ENCODE measurements at places on chromosomes 1 and 21.

DNA sequence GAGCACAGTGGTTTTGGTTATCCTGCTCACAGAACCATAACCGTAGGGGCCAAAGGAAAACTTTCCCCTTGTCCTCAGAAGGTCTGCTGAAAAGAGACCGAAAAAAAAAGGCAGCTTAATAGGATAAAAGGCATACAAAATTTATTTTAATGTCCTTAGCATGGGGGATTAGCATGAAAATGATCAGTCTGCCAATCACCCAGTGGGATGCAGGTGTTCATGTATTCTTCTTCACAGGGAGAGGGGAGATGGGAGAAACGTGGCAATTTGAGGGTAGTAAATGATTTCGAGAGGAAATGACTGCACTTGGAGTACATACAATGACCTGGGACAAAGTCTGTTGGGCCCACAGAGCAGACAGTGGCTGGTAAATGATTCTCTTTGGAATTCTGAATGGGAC lies 194.0 kb downstream of the AJAP1 start:
- DNase-seq, result no peak

GRCh38 chr1:38053416-38054091 lies 7.0 kb upstream of the POU3F1 start:
- no peak for DNase-seq

DNA sequence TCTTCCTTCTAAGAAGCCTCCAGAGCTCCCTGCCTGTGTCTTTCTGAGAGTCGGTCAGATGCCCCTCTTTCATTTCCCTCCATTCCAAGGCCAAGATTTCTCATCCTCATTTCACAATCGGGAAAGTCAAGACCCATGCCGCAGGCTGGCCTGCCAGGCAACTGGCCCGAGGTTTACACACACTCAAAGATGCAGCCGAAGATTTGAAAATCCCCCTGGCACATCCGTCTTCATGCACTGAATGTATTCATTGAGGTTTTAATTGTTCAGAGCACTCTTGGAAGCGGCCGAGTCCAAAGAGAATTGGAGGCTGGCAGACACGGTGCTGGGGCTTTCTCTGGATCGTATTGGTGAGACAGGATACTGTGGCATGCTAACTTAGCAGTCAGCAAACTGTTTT lies 29.1 kb upstream of the SRP9 start:
- DNase-seq, result no peak

DNA sequence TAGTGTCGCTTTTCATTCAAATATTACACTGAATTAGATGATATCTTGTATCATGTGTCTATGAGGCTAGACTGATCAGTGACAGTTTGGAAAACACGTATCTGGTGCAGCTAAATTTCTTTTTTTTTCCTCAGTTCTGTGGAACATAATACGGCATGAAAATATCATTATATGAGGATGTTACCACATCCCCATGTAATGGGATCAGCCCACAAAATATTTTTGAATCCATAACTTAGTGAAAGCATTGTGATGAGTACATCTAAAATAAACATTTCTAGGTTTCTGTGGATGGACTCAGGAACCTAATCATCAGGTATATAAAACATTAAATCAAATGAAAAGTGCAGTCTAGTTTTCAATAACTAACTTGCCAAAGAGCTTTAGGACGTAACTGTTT lies 356.3 kb downstream of the USP25 start:
- DNase-seq, result no peak

GRCh38 chr1:9375912-9376311 lies 83.2 kb downstream of the SPSB1 start:
- no peak for DNase-seq

Data from stimulated activated CD4-positive, alpha-beta T cell treated with anti-CD3 and anti-CD28 coated beads, TNF-alpha, amount 100 ng/mL, for 24 hours (primary cell).